ENCODE measurements at places on chromosomes 16 and 17.
A peak's percentile ranks its signal among the peaks of the same experiment; 100 is the strongest.

- DNase-seq: no peak
Measured at GRCh38 chr17:14557480-14557879, 256.6 kb downstream of the HS3ST3B1 start.

- DNase-seq: no peak
Measured at GRCh38 chr16:85321509-85322271, 209.4 kb upstream of the CIBAR2 start.

- DNase-seq: peak; percentile 18
Measured at GRCh38 chr17:82772026-82772425, 20.2 kb downstream of the TBCD start.

GRCh38 chr16:23504076-23504452, 6.2 kb downstream of the GGA2 start:
- DNase-seq: peak; percentile 46

DNA sequence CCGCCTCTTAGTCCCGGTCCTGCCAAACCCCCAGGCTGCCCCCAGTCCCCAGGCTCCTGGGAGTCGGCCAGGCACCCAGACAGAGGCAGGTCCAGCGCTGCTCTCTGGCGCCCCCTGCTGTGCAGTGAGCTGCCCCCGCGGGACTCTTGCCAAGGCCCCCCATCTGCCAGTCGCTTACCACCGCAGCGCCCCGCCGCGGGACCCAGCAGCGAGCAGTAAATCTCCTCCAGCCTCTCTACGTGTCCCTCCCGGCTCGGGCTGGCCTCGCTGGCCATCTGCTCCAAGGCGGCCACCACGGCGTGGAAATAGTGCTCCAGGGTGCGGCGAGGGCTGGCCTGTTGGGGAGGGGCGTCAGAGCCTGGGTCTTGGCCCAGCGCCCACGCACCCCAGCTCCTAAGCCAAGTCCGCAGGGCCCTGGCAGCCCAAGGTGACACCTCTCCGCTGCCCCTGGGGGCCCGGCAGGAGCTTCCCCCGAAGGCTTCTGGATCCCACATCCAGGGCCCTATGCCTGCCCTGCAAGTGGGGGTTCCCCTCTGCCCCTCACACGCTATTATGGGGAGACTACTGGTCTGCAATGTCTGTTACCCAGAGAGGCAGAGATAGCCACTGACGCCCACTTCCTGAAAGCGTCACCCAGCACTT, 33.7 kb upstream of the MFSD6L start:
- DNase-seq: no peak

GRCh38 chr17:47276444-47276843, 22.8 kb downstream of the ITGB3 start:
- DNase-seq: peak; percentile 37

DNA sequence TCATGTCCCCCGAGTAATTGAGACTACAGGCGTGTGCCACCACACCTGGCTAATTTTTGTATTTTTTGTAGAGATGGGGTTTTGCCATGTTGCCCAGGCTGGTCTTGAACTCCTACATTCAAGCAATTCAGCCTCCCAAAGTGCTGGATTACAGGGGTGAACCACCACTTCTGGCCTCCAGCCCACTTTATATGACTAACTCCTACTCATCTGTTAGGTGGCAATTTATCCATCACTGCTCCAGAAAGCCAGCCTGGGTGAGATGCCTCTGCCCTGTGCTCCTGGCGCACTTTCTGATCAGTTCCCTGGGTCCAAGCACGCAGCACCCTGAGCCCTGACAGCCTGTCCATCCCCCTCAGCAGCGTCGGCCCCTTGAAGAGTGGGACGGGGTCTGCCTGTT, 29.4 kb downstream of the ADAM11 start:
- DNase-seq: no peak

DNA sequence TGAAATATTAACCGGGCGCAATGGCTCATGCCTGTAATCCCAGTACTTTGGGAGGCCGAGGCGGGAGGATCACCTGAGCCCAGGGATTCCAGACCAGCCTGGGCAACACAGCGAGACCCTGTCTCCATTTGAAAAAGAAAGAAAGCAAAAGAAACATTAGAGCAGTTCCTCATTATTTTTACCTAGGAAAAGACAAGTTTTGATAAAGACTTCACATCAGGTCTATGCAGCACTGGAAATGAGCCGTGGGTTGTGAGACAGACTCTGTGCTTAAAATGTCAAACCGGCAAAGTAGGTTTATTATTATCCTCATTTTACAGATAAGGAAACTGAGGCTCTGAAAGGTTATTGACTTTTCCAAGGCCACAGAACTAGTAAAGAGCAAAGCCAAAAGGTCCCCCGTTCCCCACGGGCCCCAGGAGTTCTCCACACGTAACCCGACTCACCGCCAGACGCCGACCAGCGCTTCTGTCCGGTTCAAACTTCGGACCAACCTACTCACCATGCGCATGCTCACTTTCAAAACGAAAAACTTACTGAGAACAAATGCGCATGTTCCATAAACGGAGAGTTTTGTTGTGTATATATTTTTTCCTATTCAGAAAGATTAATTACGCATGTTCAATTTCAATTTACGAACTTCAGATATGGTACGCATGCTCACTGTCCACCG, 356 bp downstream of the TUBD1 start:
- DNase-seq: no peak

Measured in fibroblast of skin of back (primary cell).